Right forelimb (tissue), 1 donor: ENCODE measurements at places on chromosomes 2 and 18.

- DNase-seq, result no peak
Measured at GRCh38 chr2:68387408-68388350, 22.6 kb downstream of the PLEK start.

- DNase-seq, result no peak
Measured at GRCh38 chr2:216727346-216728122, 32.2 kb upstream of the IGFBP5 start.

GRCh38 chr2:239159476-239159911 is 241.3 kb downstream of the HDAC4 start:
- peak; percentile 11 for DNase-seq

DNA sequence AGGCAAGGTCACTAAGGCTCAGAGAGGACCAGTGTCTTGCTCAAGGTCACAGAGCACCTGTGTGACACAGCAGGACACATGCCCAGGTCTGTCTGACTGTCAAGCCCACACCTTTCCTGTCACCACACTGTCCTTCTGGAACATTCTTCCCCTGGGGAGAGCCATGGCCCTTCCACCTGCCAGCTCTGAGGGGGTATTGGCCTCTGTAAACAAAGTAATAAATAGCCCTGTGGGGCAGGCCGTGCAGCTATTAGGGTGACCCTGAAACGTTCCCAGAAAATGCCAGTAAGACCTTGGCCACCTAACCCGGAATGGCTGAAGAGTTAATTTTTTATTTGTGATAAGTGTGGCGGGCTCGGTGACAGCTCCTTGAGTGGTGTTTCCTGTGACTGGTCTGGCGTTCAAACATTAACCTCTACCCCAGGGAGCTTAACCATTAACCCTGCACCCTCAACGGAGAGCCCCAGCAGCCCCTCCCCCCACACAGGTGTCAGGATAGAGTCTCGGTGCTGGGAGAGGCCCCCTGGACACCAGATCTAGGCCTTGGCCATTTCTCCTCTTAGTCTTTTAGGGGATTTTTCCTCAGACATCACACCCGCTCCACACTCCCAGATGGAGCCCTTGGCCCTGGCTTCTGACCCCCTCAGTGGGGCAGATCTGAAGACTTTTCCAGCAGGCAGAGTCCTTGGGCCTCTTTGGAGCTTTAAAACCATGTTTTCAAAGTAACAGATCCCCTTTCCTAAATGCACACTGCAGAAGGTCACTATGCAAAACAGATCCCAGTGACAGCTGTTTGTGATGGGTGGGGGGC is 36.6 kb downstream of the SCTR start:
- peak; percentile 28 for DNase-seq

DNA sequence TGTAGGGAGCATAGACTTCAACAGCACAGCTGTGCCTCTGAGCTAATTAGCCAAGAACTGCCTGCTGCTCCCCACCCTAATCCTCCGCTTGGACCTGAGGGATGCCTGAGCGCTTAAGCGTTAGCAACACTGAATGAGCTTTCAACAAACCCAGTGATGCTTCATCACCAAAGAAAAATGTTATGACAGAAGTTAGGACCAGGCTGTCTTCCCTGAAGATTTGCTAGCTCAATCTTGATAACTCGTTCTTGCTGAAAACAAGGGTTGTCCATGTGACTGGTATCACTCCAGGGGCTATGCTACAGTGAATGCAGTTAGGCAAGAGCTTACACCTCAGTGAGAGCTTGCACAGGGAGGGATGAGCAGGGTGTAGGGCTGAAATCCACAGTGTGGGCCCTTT is 190.7 kb upstream of the SIX2 start:
- DNase-seq, result no peak

DNA sequence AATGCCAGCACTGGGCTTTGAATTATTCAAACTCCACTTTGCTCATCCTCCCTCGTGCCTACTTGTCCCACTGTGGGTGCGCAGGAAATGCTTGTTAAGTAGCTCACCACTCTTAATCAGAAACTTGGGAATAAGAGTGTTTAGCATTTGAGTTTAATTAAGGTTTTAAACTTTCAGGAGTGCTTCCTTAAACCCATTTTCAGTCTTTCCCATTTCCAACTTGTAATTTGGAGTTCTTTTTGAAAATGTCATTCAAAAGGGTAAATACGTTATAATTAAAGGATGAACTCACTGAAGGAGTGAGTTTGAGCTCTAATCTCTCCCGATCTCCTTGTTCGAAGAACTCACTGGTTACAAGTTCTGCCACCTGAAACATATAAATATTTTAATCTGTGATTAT is 276.6 kb downstream of the AGPS start:
- no peak for DNase-seq

DNA sequence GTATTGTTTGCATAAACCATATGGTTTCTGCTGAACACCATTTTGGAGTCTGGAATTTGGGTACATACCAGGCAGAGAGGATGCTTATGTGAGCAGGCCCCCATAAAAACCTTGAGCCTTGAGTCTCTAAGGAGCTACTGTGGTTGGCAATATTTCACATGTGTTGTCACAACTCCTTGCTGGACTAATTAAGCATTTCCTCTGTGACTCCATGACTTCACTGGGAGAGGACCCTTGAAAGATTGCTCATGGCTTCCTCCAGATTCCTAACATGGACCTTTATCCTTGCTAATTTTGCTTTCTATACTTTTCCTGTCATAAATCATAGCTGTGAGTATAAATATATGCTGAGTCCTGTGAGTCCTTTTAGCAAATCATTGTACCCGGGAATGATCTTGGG is 7.6 kb upstream of the COQ10B start:
- no peak for DNase-seq

GRCh38 chr2:86372641-86373502 is 35.4 kb upstream of the REEP1 start:
- DNase-seq, result no peak

- DNase-seq, result no peak
Measured at GRCh38 chr18:60199505-60199904, 173.1 kb downstream of the MC4R start.

- no peak for DNase-seq
Measured at GRCh38 chr2:229733611-229734245, 19.4 kb upstream of the DNER start.

DNA sequence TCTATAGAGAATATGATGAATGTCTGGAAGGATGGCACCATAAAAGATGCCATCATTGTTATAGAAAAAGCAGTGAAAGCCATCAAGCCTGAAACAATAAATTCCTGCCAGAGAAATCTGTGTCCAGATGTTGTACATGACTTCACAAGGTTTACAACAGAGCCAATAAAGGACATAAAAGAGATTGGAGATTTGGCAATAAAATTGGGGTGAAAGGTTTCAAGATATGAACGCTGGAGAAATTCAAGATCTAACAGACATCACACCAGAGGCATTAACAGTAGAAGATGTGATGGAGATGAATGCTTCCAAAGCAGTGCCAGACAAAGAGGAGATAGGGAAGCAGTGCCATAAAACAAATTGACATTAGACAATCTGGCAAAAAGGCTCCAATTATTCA is 518.8 kb upstream of the ACVR2A start:
- DNase-seq, result no peak

DNA sequence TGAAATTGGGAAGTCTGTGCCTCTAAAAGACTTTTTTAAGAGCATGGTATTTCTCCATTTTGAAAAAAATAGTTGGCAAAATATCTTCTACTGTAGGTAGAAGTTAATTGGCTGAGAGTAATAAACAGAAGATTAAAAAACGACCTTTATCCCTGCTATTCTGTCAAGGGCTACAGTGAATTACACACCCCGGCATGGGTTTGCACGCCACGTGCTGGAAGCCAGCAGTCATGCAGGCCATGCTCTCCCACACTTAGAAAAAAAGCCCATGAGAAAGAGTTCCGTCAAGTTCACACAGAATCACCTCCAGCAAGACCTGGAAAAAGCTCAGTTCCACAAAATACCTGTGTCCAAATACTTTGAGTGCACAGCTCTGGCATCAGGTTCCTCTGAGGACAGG is 26.8 kb downstream of the FAM110C start:
- no peak for DNase-seq

DNA sequence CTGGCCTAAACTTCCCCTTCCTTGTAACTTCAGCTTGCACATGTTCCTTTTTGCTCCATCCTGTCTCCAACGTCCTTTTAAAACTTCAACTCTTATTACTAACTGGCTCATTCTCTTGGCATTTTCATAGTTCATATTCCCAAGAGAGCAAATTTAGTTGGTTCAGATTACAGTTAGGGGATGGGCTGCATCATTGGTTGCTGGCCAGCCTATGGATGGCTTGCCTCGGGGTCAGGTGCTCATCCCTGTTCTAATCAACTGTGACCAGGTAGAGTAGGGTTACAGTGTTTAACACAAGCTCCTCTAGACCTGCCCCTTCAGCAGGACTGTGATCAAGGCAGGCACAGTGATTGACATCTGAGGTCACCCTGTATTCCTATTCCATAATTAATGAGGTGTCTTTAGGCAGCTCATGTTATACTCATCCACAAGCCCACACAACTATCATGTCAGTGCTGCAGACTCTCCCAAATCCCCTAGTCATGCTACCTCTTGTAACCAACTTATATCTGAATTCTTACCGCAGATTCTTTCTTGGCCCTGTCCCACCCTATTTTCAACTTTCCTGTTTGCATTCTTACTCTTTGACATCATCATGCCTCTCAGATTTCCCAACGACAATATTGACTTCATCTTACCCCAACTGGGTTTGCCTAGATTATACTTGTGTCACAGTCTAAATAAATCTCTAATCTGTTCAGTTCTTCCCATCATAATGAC is 293.3 kb downstream of the MTX2 start:
- DNase-seq, result no peak

GRCh38 chr18:8357320-8357719 is 251.9 kb upstream of the RAB12 start:
- no peak for DNase-seq

GRCh38 chr2:142218471-142218870 is 87.7 kb upstream of the LRP1B start:
- DNase-seq, result no peak

- DNase-seq, result no peak
Measured at GRCh38 chr2:167697948-167698347, 549.4 kb downstream of the STK39 start.

DNA sequence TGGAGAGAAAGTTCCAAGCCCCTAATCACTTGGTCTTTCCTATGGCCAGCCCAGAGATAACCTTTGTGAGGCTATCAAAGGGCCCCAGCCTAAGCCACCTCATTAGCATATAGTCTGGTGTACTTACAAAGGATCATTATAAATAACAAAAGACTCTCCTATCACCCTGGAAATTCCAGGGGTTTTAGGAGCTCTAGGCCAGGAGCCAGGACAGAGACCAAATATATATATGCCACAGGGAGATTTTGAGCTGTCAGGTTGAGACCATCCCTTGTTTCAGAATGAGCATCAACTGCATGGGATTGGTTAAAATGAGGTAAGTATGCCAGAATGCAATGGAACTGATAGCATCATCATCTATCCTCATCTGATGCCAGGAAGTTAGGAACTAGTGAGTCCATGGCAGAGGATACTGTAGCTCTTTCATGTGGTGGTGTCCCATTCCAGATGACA is 32.1 kb upstream of the CHRNA1 start:
- DNase-seq, result no peak
